ENCODE measurements at places on chromosomes 1 and 21. TPM values are rescaled to one million over a fixed set of nuclear protein-coding genes. Genes with fewer than 3 reads are reported as not detected.

GRCh38 chr1:210301615-210302000 is 27.1 kb upstream of the HHAT start:
- no peak for DNase-seq

DNA sequence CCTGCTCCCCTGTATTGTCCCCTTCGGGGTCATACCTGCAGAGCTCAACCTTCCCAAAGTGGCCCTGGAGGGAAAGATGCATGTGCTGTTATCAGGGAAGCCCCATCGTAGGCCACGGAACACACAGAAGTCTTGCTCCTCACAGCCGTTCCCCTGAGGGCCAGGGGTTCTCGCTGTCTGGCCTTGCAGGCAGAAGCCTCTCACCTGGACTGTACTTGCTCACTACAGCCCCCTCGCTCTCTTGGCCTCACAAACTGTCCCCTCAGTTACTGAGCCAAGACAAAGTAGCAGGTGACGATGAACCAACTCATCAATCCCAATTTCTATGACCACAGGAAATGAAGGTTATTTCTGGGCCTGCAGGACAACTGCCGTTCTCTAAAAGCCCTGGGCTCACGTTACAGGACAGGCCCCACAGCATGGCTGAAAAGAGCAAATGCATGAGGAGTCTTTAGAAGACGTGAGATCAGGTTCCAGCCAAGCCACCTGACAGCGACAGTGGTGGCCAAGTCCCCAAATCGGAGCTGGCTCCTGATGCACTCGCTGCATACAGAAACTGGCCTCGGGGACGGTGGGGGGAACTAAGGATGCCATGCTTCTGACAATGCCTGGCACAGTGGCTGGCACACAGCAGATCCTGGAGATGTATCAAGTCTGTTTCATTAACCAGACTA is 95.0 kb downstream of the RAVER2 start:
- DNase-seq = no peak

- no peak for DNase-seq
Observed at GRCh38 chr1:239792157-239792556, 299.5 kb upstream of the FMN2 start.

GRCh38 chr1:245128381-245129101 is 26.2 kb upstream of the KIF26B start:
- DNase-seq = no peak

GRCh38 chr21:14547834-14548513 is 1.9 kb upstream of the SAMSN1 start:
- DNase-seq = no peak

GRCh38 chr1:225191199-225191753 is 236.6 kb downstream of the LBR start:
- DNase-seq = no peak

- DNase-seq = no peak
Observed at GRCh38 chr1:156645056-156645455, 3.1 kb downstream of the BCAN start.

DNA sequence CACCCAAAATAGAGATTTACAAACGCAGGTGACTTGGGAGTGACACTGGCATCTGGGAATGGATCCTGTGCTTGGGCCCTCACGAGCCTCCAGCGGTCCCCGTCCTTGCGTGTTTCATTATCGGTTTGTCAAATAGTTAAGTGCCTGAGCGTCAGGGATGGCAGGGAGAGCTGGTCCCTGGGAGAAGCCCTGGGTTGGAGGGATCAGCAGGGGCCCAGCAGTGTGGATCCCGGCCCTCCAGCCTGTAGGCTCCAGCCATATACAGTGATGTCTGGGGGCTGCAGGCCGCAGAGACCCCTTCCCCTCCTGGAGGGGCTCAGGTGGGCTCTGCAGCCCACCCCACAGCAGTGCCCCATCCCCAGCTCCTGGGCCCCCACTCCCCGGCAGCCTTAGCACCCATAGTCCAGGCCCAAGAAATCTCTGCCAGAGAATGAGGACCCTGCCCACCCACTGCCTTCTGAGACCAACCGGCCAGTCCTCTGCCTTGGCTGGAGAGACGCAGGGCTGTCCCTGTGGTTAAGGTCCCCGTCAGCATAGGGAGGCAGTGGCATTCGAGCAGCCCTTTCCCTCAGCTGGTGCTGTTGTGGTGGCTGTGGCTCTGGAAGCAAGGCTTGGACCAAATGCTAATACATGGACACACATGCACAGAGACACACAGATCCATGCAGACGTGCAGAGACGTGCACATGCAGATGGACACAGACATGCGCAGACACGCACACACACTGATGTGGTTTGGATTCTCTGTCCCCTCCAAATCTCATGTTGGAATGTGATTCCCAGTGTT is 2.4 kb upstream of the SLC19A1 start:
- DNase-seq = no peak

DNA sequence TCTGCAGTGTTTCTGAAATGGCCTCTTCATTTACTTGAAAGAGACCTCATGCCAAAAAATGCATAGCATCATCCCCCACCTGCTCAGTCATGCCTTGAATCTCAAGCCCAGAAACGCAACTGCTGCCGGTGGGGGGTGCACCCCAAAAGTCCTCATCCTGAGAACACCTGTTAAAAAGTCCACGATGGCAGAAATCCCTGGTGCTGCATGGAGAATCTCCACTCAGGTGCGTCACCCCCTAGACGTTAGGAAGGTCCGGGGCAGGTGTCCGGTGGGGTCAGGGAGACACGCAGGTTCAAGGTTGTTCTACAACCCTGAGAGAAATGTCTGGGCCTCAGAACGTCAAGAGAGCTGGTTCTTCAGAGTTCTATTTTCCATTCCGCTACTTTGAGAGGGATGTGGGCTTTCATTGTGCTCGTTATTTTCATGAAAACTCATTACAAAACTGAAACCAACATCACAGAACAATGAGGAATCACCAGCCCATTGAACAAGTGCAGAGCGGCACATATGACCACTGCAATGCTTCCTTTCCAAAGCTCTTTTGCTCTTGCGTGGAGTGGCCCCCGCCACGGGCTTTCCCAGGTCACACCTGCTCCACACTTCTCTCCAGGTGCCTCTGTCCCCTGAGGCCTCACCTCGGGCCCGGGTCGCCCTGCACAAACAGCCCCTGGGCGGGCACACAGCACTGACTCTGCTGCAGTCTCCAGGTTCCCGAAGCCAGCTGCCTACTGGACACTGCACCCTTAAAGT is 201.9 kb downstream of the TOMM20 start:
- DNase-seq = no peak

DNA sequence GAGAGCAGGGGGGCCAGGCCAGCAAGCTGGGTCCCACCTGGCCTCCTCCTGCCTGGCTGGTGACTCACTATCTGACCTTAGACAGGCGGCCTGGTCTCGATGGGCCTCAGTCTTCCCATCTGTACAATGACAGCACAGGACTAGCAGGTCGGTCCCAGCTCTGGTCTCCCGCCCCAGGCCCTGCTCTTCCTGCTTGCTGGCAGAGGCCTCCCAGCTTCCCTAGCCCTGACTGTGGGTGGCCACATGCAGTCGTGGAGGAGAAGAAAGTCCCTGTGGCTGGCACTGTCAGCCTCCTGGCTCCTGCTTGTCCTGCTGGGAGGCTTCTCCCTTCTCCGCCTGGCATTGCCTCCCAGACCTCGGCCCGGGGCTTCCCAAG is 817 bp downstream of the EXTL1 start:
- DNase-seq = no peak

- no peak for DNase-seq
Observed at GRCh38 chr1:55210990-55211801, 4.0 kb downstream of the USP24 start.

GRCh38 chr1:170687621-170688020 is 23.7 kb downstream of the PRRX1 start:
- DNase-seq = no peak

DNA sequence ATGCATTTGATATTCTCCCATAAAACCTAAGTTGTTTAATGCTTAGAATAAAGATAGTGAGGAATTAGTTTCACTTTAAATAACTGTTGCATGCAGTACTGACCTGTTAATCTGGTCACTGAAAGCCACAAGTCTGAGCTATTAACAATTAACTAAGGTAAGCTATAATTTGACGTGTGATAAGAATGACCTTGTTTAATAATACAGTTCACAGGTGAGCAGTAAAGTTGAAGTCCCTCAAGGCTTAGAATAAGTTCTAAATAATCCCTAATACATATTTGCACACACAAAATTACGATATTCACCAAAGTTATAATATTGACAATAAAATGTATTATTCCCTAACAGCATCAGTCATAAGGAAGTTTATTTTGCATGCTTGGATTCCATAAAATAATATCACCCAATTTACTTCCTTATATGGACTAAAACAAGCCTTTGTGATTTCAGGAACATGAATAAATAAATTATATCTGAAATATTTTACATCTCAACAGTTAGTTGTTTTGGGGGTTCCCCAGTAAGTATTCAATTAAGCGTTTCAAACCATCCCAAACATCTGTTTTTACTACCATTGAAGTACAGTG is 70.6 kb upstream of the CHRM3 start:
- no peak for DNase-seq

DNA sequence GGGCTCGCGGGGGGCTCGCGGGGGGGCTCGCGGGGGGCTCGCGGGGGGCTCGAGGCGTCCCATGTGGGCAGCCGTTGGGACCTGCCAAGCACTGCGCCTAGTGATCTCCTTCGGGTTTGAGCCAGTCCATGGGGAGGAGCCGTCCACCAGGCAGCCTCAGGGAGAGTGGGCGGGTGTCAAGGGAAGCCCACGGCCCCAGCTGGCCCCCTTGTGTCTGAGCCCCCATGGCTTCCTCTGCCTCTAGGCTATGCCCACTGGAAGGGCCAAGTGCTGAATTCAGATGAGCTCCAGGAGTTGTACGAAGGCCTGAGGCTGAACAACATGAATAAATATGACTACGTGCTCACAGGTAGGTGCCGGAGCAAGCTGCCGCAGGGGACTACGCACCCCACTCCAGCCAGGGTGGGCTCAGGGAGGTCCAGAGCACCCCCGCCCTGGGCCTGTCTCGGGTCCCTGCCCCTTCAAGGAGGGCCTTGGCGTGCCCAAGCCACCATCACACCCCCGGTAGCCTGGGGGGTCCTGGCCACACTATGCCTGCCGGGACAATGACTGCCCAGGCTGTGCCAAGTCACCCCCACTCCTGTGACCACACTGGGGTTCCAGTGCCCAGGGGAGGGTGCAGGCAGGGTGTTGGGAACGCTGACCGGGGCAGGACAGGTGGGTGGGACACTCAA is 22.6 kb downstream of the PDXK start:
- no peak for DNase-seq

DNA sequence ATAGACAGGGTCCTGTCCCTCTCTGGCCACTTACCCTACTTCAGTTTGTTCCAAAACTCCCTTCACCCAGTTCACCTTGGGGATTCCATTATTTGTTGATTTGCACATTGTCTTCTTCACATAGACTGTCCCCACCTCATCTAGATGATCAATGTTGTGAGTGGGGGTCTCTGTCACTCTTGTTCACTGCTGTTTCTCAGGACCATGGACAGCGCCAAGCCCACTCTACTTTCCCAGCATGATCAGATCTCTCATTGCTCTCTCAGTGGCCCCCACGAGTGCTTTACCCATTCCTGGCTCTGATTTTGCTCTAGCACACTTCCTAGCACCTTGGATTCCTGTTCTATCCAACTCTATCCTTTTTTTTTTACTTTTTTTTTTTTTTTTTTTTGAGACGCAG is 45.4 kb upstream of the IGSF21 start:
- DNase-seq = no peak

DNA sequence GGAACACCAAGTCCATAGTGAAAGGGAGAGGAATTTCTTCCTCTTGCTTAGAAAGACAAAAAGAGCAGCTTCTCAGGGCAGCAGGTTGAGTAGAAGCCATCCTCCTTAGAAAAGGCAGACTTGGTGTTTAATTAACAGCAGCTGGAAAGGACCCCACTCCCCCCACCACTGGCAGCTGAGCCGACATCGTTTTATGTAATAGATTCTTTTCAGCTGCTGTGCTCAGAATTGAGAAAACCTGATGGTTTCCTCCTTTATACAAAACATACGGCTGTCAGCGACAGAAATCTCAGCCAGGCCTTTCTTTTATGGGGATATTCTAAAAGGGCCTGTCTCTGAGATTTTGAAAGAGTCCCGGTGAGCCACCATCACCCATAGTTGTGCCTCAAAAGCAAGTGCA is 49.9 kb downstream of the MAN1C1 start:
- no peak for DNase-seq

The GSTM3 gene
- total RNA-seq = 228 TPM

The CTPS1 gene
- total RNA-seq = 38.7 TPM

The UTS2 gene
- not detected for total RNA-seq

The AMY1A gene
- not detected for total RNA-seq

The LINGO4 gene
- total RNA-seq = not detected

The RHD gene
- not detected for total RNA-seq

The AIM2 gene
- total RNA-seq = 39.5 TPM

The DCST1 gene
- total RNA-seq = not detected
